ENCODE measurements at places on chromosomes 11 and 22.
A peak's percentile ranks its signal among the peaks of the same experiment; 100 is the strongest.

DNA sequence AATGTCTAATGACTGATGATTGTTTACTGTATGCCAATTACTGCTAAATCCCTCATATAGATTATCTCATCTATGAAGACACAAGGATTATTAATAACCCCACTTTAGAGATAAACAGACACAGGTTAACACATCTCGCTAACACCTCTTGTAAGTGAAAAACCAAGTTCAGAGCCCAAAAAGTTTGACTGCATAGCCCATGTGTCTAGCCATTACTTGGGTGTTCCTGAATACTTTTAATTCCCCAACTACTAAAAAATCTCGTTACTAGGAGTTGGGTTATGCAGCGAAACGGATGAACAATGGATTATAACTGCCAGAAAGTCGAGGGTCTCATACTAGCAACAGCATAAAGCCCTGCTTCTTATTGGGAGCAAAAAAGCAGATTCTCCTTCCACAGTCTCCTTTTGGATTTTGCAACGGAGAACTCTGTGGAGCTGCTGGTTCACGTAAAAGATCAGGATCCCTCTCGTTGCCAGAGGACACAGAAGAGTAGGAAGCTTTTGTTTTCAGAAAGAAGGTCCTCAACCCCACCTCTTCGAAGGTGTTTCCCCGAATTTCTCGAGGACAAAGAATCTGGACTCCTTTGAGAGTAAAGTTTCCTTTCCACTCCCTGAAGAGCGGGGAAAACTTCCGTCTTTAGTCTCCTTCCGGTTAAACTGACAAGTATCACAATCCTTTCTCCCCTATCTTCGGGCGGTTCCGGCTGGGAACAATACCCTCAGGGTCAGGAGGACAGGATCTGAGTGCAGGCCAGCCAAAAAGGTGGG is 979 bp downstream of the ZBED5 start:
- DNase-seq, result peak; percentile 73

DNA sequence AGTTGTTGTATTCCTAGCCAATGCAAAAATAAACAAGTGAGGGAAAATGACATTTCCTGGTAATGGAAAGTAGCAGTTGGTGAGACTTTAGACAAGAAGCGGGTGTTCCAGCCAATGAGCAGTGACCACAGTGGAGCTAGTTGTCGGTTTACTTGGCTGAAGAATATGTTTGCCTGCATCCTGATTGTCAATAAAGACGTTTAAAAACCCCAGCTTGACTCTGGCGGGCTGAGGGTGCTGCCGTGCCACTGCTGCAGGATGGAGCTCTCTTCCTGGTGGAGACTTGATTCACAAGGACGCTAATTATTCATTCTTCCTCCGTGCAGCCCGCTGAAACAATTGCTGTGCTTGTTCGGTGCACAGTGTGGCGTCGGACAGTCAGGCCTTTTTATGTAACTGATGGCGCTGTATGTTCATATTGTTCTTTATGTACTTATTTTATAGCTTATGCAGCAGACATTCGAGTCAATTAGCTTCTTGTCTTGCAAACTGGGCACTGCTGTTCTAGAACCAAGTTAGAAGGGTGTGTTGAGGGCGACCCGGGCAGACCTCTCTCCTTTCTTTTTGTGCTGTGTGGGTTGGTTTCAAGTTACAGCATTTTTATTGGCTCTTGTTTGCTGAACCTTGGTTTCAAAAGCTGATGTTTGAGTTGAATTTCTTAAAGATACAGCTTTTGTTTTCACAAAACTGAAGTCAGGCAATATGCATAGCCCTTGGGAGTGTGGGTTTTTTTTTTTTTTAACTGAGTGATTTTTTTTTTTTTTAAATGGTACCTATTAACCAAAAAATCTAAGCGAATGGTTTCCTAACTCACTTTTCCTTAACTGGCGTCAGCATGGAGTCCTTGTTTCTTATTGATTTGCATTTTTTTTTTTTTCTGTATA is 153.9 kb downstream of the TEAD1 start:
- DNase-seq, result peak; percentile 64

GRCh38 chr11:43404406-43404805 is 45.7 kb downstream of the TTC17 start:
- DNase-seq, result no peak

DNA sequence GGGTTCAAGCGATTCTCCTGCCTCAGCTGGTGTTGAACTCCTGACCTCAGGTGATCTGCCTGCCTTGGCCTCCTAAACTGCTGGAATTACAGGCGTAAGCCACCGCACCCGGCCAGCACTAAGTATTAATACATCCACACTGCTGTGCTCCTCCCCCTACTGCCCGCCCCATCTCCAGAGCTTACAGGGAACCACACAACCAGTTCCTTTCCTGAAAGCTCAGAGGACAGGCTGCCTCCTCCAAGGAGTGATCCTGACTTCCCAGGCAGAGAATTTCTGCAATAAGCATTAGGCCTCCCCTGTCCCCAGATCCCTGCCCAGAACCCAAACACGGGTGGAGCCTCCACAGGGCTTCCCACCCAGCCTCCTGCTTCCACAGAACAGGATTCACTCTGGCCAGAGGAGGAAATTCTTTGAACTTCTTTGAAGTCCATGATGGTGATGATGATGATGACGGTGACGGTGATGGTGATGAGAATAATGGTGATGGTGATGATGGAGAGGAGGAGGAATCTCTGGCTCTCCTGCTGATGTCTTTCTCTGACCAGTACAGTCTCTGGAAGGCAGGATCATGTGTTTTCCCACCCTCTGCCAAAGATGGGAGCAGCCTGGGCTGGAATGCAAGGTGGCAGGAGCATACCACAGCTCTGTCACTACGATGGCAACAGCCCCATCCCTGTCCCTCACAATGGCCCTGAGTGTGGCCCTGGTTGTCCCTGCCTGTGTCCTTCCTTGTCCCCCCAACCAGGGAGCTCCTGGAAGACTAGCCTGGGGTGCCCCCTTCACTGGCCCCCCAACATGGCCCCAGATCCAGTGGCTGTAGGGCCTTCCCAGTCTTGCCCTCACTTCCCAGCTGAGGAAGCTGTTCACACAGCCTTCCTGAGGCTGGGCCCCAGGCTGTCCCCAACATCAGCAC is 33.5 kb upstream of the CSNK1E start:
- DNase-seq, result no peak

DNA sequence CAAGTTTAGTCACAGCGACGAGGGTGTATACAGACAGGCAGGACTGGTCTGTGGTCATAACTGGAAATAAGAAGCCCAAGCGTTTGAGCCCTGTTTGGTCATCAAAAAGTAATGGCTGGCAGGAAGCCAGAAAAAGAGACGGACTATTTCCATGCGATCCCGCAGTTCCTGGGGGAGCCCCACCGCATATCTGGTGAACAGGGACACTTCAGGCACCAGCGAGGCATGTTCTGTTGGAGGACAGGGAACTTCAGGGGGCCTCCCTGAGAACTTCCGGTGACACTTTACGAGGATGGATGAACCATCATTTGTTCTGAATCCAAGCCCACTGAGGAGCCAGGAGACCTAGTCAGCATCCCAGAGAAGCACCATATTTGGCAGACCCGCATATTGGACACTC is 29.7 kb upstream of the TRIM29 start:
- no peak for DNase-seq

- DNase-seq, result no peak
Measured at GRCh38 chr11:65310215-65310614, 4.5 kb upstream of the CDC42EP2 start.
